ENCODE measurements at places on chromosomes 1 and 21. TPM values are rescaled to one million over a fixed set of nuclear protein-coding genes. Genes with fewer than 3 reads are reported as not detected.

DNA sequence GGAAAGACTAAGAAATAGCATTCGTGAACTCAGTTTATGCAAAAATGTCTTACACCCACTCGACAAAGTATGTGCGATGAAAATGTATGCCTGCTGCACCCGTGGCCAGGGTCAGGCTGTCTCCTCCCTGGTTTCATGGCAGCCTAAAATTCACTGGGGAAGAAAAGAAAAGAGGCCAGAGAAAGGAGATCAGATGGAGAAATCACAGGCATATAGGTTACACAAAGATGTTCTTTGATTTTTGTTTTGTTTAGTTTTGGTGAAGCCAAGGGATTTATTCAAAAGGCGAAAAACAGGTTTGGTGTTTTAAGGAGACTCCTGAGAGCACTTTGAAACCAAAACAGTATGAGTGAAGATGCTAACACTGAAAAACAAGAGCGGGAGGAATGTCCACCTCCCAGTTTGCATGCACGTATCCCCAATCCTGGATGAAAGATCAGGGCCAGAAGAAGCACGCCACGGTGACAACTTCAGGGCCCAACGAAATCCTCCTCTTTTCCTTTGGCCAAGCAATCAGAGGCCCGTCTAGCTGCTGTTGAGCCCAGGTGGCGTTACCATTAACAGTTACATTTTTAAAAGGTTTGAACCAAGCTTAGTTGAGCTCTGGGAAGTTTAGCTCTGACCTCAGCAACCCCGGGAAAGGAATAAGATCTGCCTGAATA, 992 bp upstream of the SSX2IP start:
- no peak for DNase-seq

GRCh38 chr1:186849826-186850225, 21.1 kb downstream of the PLA2G4A start:
- DNase-seq, result peak; percentile 32

GRCh38 chr1:71166178-71167173, 85.6 kb upstream of the ZRANB2 start:
- no peak for DNase-seq

DNA sequence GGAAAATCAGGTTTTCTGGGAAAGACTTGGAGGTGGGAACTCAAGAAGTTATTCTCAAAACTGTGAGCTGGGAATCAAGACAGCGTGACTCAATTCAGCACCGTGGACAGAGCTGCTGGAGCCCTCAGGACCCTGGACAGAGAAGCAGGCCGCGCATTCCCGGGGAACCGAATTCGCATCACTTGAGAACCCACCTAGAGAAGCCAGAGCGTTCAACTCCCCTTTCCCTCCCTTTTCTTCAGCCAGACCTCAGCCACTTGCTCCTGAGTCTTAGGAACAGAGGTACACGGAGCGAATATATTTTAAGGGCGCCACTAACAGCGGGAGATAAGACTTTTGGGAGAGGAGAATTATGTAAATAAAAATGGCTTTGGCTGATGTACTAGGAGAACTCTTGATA, 2.0 kb upstream of the LIN28A start:
- DNase-seq, result peak; percentile 71

- no peak for DNase-seq
Observed at GRCh38 chr1:8013800-8014199, 12.3 kb downstream of the ERRFI1 start.

DNA sequence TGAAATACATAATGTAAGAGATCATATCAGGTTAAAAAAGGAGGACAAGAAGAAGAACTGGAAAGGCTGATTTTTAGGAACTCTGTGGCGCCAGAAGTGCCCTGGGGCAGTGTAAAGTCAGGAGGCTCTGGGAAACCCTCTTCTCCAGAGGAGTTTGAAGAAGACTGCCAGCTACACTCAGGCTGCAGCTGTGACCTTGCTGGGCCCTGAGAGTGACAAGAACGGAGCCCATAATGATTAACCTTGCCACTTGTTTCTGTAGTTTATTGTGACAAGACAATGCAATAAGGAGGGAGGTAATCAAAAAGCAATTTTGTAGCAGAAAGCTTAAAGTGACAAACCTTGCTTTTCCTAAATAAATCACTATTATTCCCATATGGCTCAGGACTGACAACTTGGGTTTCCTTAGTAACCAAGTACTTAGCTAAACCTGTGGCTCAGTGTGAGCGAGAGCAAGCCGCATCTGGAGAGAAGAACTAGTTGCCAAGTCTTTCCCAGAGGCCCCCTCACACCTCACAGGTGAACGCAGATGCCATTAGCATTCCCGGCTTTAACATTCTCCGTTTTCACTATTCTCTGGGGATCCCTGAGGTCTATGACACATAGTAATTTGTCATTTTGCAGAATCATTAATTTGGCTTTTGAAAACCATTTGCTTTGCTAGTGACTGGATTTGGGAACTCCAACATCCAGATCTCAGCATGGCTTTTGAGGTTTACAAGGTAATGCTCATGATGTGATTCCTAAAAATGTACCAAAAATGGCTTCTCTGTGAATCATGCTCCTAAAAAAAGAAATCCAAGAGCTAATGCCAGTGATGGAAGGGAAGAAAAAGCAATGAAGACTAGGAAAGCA, 115.9 kb downstream of the OMA1 start:
- DNase-seq, result no peak

The AUNIP gene
- polyA plus RNA-seq, result 2.2 TPM

- no peak for DNase-seq
Observed at GRCh38 chr1:12495725-12496124, 122.3 kb downstream of the DHRS3 start.

GRCh38 chr1:9230869-9231533, 3.6 kb upstream of the H6PD start:
- peak; percentile 36 for DNase-seq

The TADA1 gene
- polyA plus RNA-seq, result 8.2 TPM

- no peak for DNase-seq
Observed at GRCh38 chr1:244494653-244495052, 33.6 kb downstream of the CATSPERE start.

GRCh38 chr1:25765136-25765922, 34.7 kb upstream of the SELENON start:
- no peak for DNase-seq

DNA sequence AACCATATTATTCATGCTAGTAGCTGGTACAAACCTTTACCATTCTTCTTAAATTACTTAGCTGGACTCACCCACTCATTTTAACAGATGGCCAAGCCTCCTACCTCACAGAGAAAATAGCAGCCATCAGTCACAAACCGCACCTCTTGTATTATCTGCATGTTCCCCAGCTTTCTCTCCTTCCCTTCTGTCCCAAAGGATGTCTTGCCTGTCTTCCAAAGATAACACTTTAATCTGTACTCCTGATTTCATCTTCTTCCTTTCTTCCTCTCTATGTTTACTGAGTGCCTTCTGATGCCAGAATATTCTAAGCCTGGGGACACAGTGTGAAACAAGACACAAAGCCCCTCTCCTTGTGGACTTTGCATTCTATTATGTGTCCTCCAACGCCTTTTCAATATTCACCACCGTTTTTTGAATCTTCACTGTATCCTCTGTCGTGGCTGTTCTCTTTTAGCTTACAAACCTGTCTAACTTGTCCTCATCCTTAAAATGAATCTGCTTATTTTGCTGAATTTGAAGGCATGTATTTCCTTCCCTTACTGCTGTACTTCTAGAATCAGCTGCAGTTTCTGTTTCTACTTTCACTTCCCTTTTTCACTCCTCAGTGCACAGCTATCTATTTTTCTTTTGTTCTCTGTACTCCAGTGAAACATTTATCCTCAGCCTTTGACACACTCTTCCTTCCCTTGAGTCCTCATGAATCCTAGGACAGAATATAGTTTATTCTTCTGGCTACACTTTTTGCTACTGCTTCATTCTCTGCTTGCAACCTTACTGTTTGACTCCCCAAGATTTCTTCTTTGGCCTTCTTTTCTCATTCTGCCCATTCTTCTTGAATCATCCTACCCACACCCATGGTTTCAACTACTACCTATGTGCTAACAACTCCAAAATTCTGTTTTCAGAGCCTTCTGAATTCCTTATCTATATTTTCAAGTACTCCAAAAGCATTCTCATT, 216.9 kb upstream of the SAMSN1 start:
- no peak for DNase-seq

- no peak for DNase-seq
Observed at GRCh38 chr1:72100771-72101170, 181.6 kb downstream of the NEGR1 start.

The B3GALT6 gene
- 29.2 TPM for polyA plus RNA-seq

The OLIG2 gene
- polyA plus RNA-seq, result not detected

DNA sequence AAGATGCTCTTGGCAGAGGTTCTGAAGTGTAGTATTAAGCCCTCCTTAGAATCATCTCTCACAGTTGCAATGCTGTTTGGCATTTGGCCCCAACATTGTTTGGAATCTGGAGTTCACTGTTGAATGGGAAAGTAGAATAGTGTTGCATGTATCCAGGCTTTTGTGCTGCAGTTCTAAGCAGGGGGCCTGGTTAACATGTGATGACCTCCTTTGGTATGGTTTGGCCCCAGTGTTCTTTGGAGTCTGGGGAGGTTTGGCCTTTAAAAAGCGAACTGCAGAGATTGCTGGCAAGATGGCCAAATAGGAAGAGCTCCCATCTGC, 61.8 kb upstream of the PLD5 start:
- DNase-seq, result no peak

The KRTAP21-2 gene
- not detected for polyA plus RNA-seq

DNA sequence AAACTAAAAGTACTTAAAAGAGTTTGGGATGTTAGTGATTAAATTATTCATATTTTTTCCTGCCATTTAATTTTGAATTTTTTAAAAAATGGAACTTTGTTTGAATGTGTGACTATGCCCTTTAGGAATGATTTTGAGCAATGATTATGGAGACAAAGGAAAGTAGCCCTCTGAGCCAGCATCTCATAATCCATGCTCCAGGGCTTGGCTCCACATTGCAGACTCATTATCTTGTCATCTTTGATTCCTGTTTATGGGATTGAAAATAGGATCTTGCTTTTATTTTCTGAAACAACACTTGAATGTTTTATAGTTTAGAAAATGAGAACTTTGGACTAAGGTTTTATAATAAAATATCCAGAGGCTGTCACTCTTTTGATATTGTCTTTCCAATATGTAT, 14.5 kb downstream of the AXDND1 start:
- no peak for DNase-seq

DNA sequence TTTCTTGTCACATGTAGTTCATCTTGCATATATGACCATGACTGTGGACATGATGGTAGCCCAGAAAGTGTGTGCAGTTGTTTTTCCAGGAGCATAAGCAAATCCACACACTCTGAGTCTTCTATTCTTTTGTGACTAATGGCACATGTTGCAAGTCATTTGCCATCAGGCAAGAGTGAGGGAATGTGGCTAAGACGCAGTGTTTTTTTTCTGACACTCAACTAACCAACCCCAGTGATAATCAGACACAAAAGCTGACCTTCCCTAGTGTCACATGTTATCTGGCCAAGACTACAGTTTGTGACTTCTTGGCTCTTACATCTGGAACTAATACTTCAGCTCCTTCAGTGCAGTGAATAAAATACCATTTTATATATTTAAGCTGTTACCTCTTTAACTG, 108.8 kb downstream of the ITSN1 start:
- DNase-seq, result peak; percentile 19

- DNase-seq, result peak; percentile 84
Observed at GRCh38 chr1:67748630-67749029, 63.6 kb downstream of the GADD45A start.

GRCh38 chr1:193144999-193145398, 23.2 kb downstream of the CDC73 start:
- DNase-seq, result no peak

The PTPN7 gene
- not detected for polyA plus RNA-seq

The LDLRAD1 gene
- not detected for polyA plus RNA-seq

GRCh38 chr1:233543338-233544255, 70.3 kb upstream of the KCNK1 start:
- DNase-seq, result peak; percentile 33

The PTPN22 gene
- 0.14 TPM for polyA plus RNA-seq

GRCh38 chr1:208065862-208066261, 154.9 kb upstream of the CD34 start:
- peak; percentile 25 for DNase-seq

- DNase-seq, result peak; percentile 68
Observed at GRCh38 chr1:192724670-192725069, 84.2 kb upstream of the RGS2 start.

The TRIM63 gene
- polyA plus RNA-seq, result not detected

- DNase-seq, result no peak
Observed at GRCh38 chr1:163570071-163570470, 248.3 kb downstream of the NUF2 start.

DNA sequence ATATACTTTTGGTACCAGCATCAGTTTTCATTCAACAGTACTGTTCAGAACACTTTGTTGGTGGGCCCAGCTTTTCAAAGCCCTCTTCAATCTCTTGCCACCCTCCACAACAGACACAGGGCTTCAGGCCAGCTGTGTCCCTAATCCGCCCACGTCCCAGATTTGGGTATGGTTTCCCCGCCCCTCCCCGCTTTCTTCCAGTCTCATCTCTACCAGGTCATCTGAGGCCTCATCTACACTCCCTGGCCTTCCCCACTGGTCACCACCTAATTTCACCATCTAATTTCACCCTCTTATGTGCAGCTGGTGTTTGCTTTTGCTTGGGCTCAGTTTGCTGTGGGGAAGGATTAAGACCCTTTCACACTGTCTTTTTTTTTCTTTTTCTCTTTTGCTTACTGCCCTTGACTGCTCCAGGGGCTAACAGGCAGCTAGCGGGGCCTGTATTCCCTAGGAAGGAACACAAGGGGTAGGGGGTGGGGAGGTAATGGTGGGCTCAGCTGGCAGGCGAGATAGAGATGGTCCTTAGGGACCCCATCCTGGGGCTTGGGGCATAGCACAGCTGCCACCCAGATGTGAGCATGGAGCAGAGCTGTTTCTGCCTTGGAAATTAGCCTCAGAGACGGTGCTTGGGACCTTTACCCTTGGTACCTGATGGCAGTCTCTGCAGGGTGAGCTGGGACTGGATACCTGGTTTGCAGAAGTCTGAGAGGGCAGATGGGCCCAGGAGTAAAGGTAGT, 3.8 kb upstream of the EPB41 start:
- DNase-seq, result no peak

The LORICRIN gene
- polyA plus RNA-seq, result not detected

Measured in IMR-90 (cell line).